ENCODE measurements at places on chromosomes 13 and 19.

- DNase-seq: peak; percentile 75
Observed at GRCh38 chr13:92362717-92363116, 863.9 kb upstream of the GPC6 start.

DNA sequence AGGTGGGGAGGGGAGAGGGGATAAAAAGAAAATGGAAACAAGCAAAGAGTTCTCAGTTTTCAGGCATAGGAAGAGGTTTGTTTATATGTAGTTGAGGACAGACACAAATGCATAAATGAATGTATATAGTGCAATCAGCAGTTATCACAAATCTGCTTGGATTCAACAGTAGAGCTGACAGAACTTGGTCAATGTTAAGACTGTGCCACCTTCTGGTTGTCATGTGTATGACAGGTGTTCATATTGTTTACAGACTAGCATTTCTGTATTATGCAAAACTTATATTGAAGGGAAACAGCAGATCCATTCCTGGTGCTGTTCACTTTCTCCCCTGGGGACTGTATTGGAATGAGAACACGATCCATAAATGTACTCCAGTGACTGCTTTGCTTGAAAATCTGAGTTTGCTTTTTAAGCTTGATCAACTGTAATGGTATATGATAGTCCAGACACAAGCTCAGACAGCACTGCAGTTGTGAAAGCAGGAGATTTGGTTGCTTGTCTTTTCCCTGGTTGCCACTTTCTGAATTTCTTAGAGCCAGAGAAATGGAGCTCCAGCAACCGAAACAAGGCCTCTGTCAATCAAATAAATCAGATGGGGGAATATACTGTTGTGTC, 319.5 kb upstream of the OBI1 start:
- DNase-seq: no peak

- no peak for DNase-seq
Observed at GRCh38 chr19:6873708-6874431, 13.5 kb upstream of the ADGRE1 start.

- DNase-seq: no peak
Observed at GRCh38 chr13:90974249-90974975, 373.1 kb upstream of the MIR17HG start.

GRCh38 chr13:27636589-27637288, 15.0 kb downstream of the POLR1D start:
- DNase-seq: no peak

Measured in NCI-H524 treated with DMSO at 0.1 percent for 48 hours (cell line).